ENCODE measurements at places on chromosomes 5 and 9.

DNA sequence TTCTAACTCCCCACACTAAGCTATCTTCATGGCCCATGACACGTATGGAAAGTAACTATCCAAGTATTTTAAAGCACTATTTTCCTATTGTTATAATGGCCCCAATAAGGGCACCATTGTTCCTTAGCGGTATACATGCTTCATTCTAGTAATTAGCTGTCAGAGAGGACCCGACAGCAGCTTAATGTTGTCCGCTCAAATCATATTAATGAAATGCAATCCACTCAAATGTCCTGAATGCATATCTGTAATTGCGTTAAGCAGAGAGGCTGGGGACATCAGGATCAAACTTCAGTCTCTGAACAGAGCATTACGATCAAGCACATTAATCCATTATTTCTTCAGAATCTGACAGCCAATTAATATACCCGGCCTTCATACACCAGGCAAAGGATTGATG is 139.7 kb downstream of the CRB2 start:
- DNase-seq = no peak

DNA sequence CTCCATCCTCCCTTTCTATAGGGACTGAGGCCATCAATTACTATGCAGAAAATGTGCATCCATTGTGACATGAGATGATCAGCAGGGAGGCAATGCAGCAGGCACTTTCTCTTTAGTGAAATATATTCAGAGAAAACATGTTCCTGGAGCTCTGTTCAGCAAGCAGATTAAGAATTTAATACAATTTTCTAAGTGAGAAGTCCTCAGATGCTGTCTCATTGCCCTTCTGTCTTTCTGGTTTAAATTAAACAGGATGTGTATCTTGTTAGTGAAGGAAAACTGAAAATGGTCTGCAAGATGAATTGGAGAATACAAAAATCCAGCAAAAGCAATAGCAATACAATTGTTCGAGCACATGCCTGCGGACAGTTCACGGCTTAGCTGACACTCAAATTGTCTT is 445.8 kb upstream of the RIOK2 start:
- no peak for DNase-seq

- no peak for DNase-seq
Measured at GRCh38 chr5:65061250-65061973, 292.7 kb downstream of the CWC27 start.

- no peak for DNase-seq
Measured at GRCh38 chr5:149268928-149269557, 2.6 kb upstream of the AFAP1L1 start.

DNA sequence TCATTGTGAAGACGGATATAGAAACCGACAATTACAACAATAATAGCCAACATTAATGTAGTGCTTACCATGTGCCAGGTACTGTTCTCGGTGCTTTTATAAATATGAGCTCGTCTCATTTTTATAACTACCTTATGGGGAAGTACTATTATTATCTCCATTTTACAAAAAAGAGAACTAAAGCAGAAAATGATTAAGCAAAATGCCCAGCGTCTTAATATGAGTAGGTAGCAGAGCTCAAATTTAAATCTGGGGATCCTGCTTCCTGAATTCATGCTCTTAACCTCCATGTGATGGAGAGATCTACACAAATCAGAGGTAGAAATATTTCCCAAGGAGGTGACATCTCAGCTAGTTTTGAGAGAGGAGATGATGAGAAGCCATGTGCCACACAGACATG is 256.9 kb downstream of the TRIM32 start:
- no peak for DNase-seq

DNA sequence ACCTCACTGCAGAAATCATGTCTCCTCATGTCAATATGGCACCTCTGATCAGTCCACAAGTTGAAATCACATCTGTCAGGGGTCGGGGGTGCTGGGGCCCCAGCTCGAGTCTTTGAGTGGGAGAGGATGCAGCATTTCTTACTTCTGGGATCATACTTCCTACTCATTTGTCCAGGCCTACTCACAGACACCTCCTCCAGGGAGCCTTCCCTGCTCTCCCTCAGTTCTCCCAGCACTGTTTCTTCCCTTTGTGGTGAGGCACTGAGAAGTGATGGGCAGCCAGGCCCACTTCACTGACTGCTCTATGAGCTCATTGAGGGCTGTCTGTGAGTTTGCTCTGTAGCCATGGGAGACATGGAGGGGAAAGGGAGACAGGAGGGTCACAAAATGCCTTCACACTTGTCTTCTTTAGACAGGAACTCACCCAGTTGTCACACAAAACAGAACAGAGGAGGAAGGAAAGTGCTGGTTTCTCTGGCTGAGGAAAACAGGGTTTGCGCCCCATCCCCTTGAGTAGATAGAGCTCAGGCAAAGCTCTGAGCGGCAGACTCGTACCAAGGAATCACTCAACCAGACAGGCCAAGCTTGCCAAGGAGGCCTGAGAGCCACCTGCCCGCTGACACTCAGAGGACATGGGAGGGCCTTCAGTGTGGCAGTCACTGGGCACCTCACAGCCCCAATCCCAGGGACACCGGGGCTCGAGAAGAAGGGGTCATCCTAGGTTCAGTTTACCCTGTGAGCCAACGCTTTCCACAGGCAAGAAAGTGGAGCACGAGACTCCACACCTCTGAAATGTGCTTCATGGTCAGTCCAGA is 152.9 kb downstream of the GABBR2 start:
- no peak for DNase-seq

DNA sequence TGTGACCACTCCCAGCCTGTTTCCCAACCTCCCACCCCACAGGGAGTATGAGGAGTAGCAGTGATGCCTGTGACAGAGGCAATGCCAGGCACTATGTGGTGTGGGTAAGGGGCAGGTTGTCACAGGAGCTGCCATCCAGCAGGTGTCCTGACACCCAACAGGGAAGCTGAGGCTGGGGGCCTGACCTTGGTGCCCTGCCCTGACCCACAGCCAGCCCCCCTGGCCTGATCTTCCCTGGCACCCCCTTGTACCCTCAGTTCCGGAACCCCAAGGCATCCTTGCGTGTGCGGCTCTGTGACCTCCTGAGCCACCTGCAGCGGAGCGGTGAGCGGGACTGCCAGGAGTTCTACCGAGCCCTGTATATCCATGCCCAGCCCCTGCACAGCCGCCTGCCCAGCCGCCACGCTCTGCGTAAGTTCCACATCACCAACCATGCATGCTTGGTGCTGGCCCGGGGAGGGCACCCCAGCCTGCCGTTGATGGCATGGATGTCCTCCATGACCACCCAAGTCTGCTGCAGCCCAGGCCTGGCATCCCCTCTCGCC is 14.4 kb downstream of the CARD19 start:
- no peak for DNase-seq

DNA sequence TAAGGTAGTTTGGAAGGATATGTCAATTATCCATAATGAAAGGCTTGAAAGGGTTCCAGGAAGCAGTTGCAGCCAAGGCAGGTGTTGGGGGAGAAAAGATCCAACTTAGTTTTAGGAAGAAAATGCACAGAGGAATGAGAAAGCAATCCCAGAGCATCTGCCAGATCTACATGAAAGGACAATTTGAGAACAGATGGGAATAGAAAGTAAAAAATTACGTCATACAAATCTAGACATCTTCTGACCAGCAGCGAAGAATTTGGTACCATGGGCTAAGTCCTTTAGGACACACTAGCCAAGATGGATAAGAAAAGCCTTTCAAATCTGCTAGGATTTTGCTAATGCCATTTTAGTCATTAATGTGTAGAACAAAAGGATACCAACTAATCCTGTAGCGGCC is 244.1 kb upstream of the PRR16 start:
- no peak for DNase-seq

DNA sequence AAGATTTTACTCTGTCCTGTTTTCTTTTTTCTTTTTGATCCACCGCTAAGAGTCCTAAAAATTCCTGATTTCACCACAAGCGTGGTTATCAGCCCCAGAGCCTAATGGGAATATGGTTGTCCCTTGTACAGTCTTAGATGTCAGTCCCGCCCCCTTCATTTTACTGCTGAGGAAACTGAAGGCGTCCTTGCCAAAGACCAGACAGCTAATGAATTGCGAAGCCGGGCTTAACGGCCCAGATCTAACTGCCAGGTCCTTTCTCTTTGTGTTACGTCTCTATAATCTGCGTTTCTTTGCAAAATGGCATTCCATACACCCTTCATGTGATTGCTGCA is 497 bp downstream of the NSA2 start:
- DNase-seq = no peak

DNA sequence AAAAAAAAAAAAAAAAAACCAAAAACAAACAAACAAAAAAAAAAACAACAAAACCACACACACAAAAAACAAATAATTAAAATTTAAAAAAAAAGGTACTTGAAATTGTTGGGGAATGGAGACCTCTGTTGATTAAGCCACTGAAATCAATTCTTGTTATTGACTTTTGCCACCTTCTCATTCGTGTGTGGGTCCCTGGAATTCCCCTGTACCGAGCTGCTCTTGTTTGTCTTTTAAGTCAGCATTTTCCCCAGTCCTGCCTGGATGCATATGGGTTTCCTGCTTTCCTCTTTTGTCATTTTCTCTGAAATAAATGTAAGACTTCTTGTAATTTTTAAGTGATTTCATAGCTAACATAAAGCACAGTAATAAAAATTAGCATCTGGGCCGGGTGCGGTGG is 45.5 kb downstream of the GPBP1 start:
- no peak for DNase-seq

DNA sequence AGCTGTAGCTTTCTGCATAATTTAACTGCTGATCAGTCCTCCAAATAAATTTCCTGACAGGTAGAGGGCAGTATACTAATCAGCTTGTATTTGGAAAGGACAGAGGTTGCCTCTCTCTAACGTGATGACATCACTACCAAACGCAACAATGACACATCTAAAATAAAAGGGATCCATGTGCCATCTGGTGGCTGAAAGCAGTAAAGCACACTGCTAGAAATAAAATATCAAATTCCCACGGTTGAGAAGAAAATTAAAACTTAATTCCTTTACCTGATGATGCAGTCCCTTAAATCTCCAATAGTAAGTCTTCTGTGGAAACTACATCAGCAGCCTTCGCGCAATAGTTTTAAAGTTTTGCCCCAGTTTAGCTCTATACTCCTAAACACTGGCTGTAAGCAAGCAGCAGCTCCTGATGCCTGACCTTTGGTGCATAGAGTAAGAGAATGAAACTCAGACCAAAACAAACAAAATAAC is 54.5 kb downstream of the DIAPH1 start:
- DNase-seq = peak; percentile 11

GRCh38 chr9:94623253-94623652 is 16.1 kb downstream of the FBP1 start:
- no peak for DNase-seq

DNA sequence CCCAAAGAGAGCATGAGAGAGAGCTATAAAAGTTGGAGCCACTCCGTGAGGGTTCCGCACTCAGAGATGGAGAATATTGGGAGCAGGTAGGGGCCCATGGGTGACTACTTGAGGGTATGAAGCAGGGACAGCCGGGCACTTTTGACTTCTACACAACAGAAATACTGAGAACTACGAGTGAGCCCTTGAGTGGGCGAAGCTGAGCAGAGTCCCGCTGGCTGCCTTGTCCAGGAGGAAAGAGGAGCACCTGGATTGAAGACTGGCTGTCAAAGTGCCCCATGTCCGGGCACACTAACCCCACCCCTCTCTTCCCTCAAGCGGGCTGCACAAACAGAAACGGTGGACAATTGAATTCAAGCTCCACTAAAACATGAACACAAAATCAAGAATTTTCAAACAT is 33.6 kb downstream of the FYB1 start:
- no peak for DNase-seq

GRCh38 chr9:105204416-105204815 is 40.0 kb upstream of the SLC44A1 start:
- no peak for DNase-seq

DNA sequence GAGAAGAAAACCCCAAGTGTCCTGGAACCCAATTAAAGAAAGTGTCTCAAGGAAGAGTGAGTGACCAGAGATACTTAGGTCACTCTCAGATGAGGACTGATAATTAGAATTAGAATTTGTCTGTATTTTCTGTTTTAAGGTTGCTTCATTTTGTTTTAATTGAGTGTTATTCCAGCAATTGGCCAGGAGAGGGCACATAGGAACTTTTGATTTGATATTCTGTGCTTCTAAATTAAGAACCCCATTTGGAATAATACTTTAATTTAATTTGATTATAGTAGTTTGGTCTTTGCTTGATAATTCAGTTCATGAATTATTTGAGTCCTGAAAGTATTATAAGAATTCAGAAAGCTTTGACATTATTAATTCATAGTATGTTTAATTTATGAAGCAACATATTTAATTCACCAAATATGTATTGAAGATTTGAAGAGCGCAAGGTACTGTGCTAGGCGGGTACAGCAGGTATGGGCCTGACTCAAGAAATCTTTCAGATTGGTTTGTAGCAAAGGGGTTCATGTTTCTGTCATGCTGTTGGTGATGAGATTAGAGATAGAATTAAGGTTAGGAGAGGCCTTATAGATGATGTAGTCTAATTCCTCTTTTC is 4.9 kb downstream of the MRPL22 start:
- DNase-seq = no peak

GRCh38 chr5:98911280-98912040 is 17.3 kb downstream of the CHD1 start:
- no peak for DNase-seq

- DNase-seq = no peak
Measured at GRCh38 chr5:14208071-14209021, 65.2 kb downstream of the TRIO start.

GRCh38 chr5:157613385-157614245 is 38.0 kb upstream of the ADAM19 start:
- no peak for DNase-seq

- DNase-seq = no peak
Measured at GRCh38 chr5:135979510-135979909, 24.7 kb upstream of the LECT2 start.

DNA sequence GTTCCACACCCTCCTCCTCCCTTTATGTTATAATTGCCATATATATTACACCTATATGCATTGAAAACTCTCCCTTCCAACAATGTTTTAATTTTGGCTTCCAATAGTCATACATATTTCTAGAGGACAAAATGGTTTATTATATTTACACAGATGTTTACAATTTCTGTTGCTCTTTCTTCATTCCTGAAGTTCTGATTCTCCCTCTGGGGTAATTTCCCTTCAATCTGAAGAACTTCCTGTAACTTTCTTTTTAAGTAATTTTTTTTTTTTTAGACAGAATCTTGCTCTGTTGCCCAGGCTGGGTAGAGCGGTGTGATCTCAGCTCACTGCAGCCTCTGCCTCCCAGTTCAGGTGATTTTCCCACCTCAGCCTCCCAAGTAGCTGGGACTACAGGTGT is 173.0 kb upstream of the MAP1B start:
- DNase-seq = no peak

DNA sequence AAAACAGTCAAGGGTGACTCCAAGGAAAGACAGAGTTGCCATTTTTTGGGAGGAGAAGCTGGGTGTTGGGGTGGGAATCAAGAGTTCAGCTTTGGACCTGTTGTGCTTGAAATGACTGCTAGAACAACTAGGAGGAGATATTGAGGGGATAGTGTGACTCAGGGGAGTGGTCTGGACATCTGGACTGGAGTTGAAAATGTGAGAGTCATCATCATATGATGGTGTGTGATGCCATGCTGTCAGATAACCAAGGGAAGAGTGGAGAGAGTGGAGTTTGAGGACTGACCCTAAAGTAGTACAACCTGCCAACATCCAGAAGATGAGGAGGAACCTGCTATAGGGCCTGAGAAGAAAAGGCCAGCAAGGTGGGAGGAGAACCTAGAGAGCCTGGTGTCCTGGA is 199.7 kb downstream of the ARHGEF28 start:
- no peak for DNase-seq

All from activated CD8-positive, alpha-beta memory T cell treated with anti-CD3 and anti-CD28 coated beads for 1 hour (primary cell).